Stimulated activated CD8-positive, alpha-beta memory T cell treated with anti-CD3 and anti-CD28 coated beads, Interleukin-7, amount 100 ng/mL, for 48 hours (primary cell): ENCODE measurements at places on chromosomes 6 and 20.

DNA sequence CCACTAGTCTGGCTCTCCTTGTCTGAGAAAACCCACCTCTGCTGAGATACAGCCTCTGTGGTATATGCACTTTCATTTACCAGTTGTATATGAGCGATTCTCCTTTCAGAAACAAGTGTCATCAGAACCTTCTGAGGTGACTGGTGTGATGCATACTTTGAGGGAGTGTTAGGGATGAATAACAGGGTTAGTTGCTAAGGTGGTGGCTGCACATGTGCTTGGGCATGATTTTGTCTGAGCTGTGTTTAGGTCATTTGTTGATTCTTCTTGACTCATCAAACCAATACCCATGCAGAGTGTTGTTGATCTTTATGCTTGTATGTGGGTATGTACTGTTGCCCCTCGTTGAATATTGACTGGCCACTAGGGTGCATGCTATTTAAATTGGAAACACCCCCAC lies 25.7 kb downstream of the DTD1 start:
- DNase-seq, result no peak

- no peak for DNase-seq
Measured at GRCh38 chr6:23266536-23266935, 697.2 kb downstream of the HDGFL1 start.

DNA sequence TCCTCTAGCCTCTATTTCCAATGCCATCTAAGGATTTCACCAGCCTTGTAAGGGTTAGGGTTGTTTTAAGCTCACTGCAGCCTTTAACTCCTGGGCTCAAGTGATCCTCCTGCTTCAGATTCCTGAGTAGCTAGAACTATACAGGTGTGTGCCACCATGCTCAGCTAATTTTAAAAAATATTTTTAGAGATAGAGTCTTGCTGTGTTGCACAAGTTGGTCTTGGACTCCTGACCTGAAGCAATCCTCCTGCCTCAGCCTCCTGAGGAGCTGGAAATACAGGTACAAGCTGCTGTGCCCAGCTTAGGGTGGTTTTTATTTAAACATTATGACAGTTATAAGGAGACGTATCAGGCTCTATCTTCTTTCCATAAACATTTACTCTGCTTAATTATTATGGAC lies 26.5 kb downstream of the ANKRD6 start:
- no peak for DNase-seq

DNA sequence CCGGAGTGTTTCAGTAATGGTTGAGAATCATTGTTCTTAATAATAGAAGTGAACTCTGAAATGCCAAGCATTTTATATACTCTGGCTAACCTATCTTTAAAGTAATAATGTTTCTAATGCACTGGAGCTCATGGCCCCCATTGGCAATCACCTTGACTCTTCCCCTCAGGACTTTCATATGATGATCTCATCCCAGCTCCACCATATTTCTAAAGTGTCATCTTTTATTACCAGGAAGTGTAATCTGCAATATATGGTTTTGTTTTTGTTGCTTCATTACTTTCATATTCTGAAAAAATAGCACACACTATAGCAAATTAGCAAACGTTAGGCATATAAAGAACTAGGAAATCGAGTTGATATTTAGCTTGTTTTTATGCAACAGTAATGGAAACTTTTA lies 60.3 kb downstream of the TULP4 start:
- DNase-seq, result no peak

- no peak for DNase-seq
Measured at GRCh38 chr6:49339096-49339495, 124.0 kb downstream of the MMUT start.
